Activated naive CD8-positive, alpha-beta T cell treated with anti-CD3 and anti-CD28 coated beads, Interleukin-2, amount 10 ng/mL, durations not matched to agents 7 days and 5 days (primary cell): ENCODE measurements at places on chromosomes 7 and 10. TPM values are rescaled to one million over a fixed set of nuclear protein-coding genes. Genes with fewer than 3 reads are reported as not detected.
A peak's percentile ranks its signal among the peaks of the same experiment; 100 is the strongest.

GRCh38 chr7:7944619-7945282 is 23.8 kb upstream of the GLCCI1 start:
- peak; percentile 50 for DNase-seq

DNA sequence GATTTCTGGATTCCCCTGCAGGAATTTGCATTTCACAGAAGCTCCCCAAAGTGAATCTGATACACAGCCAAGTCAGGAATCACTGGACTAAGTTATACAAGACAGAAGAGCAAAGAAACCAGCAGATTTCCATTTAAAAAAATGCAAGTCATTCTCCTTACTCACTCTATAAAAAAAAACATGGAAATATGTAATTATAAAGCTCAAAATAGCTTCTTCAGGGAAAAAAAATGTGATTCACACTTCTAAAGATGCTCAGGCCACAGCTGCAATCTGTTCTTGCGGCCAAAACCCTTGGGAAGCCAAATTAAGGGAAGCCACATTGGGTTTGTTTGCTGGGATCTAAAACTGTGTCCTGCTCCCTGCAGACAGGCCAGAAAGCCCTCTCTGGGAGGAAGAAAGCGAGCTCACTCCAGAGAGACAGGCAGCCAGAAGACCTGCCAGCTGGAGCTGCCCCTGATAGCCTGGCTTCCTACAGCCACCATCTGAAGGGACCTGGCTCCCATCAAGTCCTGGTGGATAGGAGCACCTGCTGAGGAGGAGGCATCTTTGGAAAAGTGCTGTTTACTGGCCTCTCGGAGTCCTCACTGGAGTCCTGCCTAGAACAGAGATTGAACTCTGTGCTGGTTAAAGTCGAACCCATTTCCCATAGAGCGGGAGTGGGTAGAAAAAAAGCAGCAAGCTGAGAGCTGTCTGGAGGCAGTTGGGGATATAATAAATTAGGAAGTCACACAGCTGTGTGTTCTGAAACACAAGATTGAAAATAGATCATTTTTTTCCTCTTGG is 359.2 kb upstream of the AOAH start:
- no peak for DNase-seq

GRCh38 chr7:16129431-16130110 is 291.8 kb downstream of the CRPPA start:
- DNase-seq, result no peak

DNA sequence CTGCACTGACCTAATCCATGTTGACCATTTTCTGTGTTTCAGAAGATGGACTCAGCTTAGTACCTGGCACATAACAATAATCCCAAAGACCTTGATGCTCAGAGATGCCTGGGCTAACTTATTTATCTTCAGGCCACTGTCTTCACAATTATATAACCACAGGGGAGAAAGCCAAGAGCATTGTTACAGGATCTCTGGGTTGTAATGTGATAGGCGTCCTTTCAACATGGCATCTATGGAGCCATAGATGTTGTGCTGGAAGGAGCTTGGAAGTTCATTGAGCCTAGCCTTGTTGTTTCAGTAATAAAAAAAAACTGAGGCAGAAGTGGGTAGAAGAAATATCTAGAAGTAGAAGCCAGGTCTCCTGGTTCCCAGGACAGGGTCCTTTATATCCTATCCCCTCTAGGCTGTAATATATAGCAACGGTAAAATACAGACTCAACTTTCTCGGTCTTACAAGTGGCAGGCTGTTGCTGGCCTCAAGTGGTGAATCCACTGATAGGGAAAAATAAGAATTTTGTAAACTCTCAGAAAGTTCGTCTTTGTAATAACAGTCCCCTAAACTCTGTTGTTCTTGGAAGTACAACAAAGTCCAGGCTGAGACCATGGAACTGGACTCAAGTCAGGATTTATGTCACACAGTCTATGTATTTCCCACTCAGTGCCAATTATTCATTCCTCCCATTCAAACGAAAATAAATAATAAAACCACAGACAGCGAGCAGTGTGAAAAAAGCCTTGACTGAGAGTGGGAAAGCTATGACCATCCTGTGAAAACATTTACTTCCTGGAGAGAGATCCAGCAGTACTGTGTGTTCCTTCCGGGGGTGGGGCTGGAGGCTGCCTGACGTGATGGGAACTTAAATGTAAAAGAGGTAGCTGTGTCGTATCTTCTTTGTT is 277.6 kb downstream of the REEP3 start:
- DNase-seq, result no peak

DNA sequence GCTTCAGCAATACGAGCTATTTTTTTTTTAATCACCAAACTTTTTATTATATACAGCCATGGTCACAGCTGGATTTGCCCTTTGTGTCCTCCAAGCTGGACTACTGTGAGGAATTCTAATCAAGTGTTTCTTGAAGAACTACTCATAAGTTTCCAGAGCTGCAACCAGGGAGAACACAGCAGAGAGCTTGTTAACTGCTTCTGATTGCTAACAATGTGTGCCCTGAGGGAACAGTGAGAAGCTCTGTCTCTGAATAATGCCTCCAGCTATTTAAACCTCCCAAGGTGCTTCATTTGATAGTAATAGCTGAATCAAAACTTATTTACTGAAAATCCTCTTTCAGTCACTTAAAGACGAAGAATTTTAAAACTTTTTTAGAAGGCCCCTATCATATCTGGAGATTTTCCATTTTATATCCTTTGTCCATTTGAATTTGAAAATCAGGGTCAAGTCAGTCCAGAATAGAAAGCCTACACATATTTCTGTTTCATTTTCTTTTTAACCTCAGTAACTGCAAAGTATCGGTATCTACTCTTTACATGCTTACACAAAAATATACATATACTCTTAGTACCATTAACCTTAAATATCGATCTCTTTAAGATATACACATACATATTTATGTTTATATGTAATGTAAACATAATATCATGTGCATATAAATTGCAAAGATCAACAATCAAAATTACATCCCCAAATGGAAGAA is 1024.2 kb downstream of the GRM8 start:
- DNase-seq, result no peak

DNA sequence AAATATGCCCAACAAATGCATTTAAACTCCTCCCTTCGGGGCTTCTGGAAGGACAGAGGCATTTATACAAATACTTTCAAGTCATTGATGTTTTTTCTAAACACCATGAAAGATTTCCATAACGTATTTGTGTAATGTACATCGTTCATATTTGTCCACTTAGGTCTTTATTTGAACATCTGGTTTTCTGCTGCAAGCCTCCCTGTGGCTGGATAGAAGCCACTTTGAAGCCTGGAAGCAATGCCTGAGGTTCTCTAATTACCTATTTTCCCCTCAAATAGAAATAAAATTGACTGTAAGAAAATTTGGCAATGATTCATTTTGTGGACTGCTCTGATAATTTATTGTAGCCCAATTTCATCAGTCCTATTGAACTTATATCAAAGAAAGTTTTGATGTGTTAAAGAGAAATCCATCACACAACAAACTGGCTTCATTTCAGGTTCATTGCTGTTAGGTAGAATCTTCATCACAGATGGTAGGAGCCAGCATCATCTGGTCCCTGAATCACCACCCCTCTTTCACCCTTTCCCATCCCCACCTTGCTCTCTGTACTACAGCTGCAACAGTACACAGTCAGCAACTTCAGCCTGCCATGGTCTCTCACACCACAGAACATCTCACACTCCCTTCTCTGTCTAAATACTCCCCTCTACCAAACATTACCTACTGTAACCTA is 186.0 kb upstream of the MGMT start:
- no peak for DNase-seq

DNA sequence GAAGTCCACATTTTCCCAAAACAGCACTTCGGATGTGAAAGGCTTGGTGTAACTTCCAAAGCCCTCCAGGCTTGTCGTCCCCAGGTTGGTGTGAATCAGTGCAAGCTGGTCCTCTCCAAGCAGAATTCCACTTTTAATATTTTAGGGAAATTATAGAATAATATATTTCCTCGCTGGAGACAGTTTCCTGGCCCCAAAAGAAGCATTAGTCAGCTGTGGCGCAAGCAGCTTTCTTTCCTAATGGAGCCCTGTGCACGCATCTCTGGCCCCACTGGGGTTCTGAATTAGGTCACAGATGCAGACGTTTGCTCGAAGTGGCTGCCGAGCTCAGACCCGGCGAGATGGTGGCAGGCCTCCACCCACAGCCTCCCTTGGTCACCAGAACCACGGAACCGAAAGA is 33.3 kb upstream of the MNX1 start:
- DNase-seq, result no peak

- no peak for DNase-seq
These were observed 74.1 kb downstream of the TACC2 start for GRCh38 chr10:122062831-122063674.

DNA sequence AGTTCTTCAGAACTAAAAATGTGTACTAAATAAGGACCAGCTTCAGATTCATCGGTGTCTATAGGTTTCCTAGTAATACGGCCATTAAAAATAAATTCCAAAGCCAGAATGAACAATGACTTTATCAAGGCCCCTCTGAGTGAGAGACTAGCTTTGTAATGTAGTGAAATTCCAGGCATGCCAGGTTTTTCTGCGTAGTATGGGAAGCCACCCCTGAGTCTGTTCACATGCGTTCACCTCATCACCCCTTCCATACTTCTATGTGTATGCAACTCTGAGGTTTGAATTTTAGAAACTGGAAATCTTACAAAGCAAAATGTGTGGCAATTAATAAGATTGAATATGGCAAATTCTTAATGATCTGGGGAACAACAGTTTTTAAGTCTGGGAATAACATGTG is 24.5 kb downstream of the RNF32 start:
- no peak for DNase-seq

GRCh38 chr10:84348447-84348846 is 20.1 kb downstream of the CCSER2 start:
- no peak for DNase-seq

GRCh38 chr7:55572378-55573233 is at the start of gene VOPP1:
TSS of gene VOPP1 (minus strand) at chr7:55572502. CDS start at chr7:55572324, 178 bp downstream.
- DNase-seq, result peak; percentile 85

The LEP gene
- total RNA-seq, result not detected

The SLC16A12 gene
- total RNA-seq, result not detected

DNA sequence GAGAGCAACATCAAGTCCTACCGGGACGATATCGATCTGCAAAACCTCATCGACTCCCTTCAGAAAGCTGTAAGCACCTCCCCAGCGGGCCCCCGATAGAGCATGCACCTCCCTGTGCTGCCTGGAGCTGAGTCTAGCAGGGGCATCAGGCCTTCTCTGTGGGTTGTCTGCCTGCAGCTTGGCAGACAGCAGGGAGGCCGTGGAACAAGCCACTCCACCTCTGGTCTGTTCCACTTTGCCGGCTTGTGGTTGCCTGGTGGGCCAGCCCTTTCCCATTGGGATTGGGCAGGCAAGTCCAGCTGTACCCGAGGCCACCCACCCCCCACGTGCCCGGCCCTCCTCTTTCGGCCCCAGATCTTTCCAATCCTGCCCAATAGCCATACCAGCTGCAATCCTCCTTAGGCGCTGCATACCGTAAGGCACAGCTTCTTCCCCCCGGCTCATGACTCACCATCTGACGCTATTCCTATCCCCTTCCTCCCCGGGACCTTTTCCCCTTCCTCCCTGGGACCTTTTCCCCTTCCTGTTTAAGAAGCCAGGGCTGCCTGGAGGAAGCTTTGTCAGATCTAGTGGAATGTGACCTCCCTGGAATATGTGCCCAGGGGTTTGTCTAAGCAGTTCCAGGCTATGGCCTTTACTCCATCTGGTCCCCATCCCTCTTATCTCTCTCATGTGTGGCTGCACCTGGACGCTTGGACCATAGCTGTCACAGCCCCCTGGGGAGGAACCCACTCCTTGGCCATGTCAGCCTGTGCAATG is 28.1 kb upstream of the SH2D4B start:
- no peak for DNase-seq

The GJD4 gene
- not detected for total RNA-seq

The WNT16 gene
- total RNA-seq, result not detected

DNA sequence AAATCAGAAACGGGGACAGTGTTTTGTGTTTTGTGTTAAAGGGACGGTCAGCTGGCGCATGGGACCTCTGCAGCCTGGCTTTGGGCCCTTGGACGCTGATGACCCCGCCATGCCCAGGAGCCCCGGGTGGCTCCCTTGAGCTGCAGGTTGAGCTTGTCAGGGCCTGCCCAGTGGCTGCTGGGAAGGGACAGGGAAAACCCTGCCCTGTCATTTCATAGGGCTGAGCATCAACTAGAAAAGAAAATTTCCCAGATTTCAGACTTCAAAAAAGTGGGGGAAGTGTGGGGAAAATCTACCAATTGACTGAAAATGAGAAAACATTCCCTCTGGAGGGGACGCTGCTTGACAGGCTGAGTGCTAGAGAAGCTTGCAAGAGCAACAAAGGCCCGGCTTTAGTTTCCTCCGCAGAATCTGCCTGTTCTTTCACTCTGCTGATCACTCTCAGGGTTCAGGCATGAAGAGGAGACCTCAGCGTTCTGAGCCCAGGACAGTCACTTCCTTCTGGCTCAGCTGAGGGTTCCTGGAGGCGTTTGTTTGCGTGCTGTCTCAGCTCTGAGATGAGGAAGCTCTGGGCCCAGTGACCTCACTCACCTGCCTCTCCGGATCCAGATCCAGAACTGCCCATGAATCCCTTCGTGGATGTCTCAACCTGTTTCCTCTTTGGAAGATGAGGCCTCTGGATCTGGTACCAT is 18.6 kb upstream of the DNAJB6 start:
- DNase-seq, result no peak

The PLCE1 gene
- total RNA-seq, result not detected

- DNase-seq, result no peak
These were observed 49.4 kb downstream of the AKR1D1 start for GRCh38 chr7:138125598-138126111.

The NEUROG3 gene
- 0.22 TPM for total RNA-seq

The MYL10 gene
- not detected for total RNA-seq

DNA sequence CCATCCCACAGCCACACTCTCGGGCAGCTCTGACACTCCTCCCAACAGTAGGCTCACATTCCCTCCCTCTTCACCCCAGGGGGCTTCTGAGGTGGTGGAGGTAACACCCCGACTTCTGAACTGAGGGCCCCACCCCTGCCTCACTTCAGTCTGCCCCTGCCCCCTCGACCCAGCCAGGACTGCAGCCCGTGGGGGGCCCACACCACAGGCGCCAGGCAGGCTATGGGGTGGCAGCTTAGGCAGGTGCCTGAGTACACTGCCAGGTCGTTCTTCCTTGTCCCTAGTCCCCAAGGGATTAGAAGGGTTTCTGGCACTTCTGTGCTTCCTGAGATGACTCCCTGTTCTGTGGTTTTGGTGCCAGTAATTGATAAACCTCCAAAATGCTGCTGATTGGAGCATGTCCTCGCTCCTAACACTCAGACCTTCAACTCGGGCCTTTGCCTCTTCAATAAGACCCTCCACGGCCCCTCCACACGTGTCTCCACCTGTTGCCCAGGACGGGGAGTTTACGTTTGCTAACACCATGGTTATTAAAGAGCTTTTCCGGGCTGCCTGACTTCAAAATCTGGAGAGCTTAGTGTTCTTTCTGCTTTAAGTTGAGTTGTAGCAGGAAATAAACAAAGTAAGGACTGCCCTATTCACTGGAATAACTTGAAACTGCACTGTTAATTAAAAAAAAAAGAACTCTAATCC is 23.8 kb upstream of the LARP4B start:
- no peak for DNase-seq

DNA sequence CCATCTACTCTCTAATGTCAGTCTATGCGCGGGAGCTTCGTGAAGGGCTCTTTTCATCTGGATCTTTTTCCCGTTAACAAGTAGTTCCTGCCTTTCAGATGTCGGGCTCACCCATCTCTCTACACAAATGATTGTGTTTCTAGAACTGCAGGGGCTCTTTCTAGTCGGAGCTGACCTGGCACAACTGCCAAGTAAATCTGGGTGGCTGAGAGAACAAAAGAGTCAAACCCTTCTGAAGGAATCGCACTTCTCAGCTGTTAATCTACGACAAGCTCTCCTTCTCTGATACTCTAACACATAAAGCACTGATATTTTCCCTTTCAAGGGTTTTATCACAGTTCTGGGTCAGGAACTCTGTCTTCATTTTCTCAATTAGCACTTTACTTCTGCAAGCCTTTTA is 144.7 kb downstream of the NRP1 start:
- DNase-seq, result no peak

- no peak for DNase-seq
These were observed 882 bp upstream of the GAL3ST4 start for GRCh38 chr7:100169147-100169850.
